Upper lobe of left lung (tissue), 6 donors: ENCODE measurements at places on chromosomes 2 and 18.
A peak's percentile ranks its signal among the peaks of the same experiment; 100 is the strongest.

DNA sequence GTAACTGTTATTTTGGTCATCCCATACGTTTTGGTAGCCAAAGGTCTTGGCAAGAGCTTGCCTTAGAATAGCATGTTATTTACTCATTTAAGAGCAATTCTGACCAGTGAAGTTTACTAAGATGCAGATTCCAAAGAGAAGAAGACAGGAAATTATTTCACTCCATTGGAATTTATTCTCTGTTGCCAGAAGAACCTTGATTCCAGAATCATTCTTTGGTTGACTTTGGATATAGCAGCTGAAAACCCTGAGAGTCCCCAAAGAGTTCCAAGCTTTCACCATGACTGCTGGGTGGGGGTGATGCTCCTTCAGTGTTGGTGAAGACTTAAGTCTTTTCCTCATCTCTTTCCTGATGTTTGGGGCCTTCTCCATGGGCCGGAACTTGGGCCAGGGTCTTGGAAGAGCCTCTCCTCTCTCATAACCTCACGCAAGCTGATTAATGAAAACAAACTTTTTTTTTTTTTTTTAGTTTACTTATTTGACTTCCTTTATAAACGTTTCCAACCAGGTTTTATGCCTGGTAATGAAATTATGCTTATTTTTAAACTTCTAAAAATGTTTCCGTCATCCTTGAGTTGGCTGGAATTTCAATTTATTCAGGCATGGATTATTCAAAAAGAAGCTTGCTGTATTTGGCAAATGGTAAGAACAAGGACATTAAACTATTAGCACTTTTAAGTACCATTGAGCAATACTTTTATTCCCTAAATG, 192.0 kb downstream of the MTX2 start:
- H3K36me3 ChIP-seq, result no peaks in the 10 kb centered on the region
- no peak overlapping the region for H3K27ac ChIP-seq
- H3K27me3 ChIP-seq, result no peaks in the 10 kb centered on the region
- no peak for DNase-seq
- H3K4me1 ChIP-seq, result no peaks in the 10 kb centered on the region

DNA sequence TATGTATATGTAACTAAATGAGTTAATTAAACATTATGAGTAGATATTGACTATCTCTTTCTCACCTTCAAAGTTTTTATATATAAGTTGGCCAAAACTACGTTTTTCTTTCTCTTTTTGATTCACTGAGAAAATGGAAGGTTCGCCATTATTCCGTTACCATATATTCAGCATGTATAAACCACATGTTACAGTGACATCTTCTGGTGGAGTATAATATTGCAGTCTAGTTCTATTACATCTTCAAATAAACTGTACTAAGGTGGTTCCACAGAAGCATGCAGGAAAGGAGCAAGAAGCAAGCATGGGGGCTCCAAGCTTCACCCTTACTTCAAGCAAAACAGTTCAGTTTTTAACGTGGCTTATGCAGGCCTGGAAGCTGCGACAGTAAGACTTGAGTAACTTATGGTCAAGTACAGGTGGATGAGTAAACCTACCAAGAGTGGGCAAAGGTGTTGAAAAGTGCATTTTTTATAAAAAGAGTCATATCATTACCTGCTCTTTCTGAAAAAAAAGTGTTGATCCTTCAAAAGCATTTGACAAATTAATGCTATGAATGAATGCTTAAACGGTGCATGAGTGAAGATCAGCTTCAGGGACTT, 129.8 kb upstream of the RAB6C start:
- no peaks in the 10 kb centered on the region for H3K36me3 ChIP-seq
- no peak overlapping the region for H3K4me3 ChIP-seq
- DNase-seq, result no peak
- no peaks in the 10 kb centered on the region for H3K4me1 ChIP-seq
- H3K27ac ChIP-seq, result no peak overlapping the region

- no peaks in the 10 kb centered on the region for H3K4me1 ChIP-seq
- no peak for DNase-seq
- no peaks in the 10 kb centered on the region for H3K36me3 ChIP-seq
- H3K4me3 ChIP-seq, result no peak overlapping the region
These were observed 11.7 kb upstream of the LGALSL start for GRCh38 chr2:64442277-64442676.

- H3K4me1 ChIP-seq, result peaks cover 6% of the 10 kb centered on the region
- no peaks in the 10 kb centered on the region for H3K27me3 ChIP-seq
- H3K36me3 ChIP-seq, result no peaks in the 10 kb centered on the region
- no peak overlapping the region for H3K27ac ChIP-seq
- H3K4me3 ChIP-seq, result no peak overlapping the region
- DNase-seq, result no peak
These were observed 84.7 kb downstream of the TGFA start for GRCh38 chr2:70468878-70469277.

- no peaks in the 10 kb centered on the region for H3K4me1 ChIP-seq
- no peak overlapping the region for H3K27ac ChIP-seq
- H3K4me3 ChIP-seq, result no peak overlapping the region
- no peak for DNase-seq
- H3K27me3 ChIP-seq, result no peaks in the 10 kb centered on the region
These were observed 244.1 kb upstream of the TNP1 start for GRCh38 chr2:217103752-217104545.

- H3K4me3 ChIP-seq, result no peak overlapping the region
- no peak overlapping the region for H3K27ac ChIP-seq
- no peaks in the 10 kb centered on the region for H3K36me3 ChIP-seq
- H3K4me1 ChIP-seq, result peaks cover 9% of the 10 kb centered on the region
- no peak for DNase-seq
These were observed 325.0 kb upstream of the PKDCC start for GRCh38 chr2:41722668-41723369.

DNA sequence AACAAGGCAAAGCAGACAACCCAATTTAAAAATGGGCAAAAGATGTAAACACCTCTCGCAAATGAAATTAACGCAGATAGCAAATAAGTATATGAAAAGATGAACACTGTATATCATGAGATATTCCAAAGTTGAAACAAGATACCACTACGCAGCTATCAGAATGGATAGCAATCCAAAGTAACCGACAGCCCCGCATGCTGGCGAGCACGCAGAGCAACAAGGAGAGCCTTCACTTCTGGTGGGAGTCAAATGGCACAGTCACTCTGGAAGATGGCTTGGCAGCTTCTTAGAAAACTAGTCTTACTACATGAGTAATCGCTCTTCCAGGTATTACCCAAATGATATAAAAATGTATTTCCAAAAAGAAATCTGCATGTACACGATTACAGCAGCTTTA, 1.4 kb downstream of the NDUFA10 start:
- H3K27ac ChIP-seq, result no peak overlapping the region
- H3K4me1 ChIP-seq, result peaks cover 15% of the 10 kb centered on the region
- peaks cover 23% of the 10 kb centered on the region for H3K36me3 ChIP-seq
- H3K4me3 ChIP-seq, result no peak overlapping the region
- no peak for DNase-seq

GRCh38 chr2:206341396-206341795, 66.9 kb downstream of the ZDBF2 start:
- H3K4me3 ChIP-seq, result no peak overlapping the region
- no peak for DNase-seq
- H3K36me3 ChIP-seq, result no peaks in the 10 kb centered on the region
- no peaks in the 10 kb centered on the region for H3K27me3 ChIP-seq
- no peaks in the 10 kb centered on the region for H3K4me1 ChIP-seq

- no peak for DNase-seq
- H3K4me3 ChIP-seq, result no peak overlapping the region
- no peaks in the 10 kb centered on the region for H3K27me3 ChIP-seq
- peaks cover 15% of the 10 kb centered on the region for H3K4me1 ChIP-seq
These were observed 30.0 kb upstream of the NTSR2 start for GRCh38 chr2:11699686-11700670.

GRCh38 chr2:224398289-224398688, 3.6 kb downstream of the FAM124B start:
- no peaks in the 10 kb centered on the region for H3K27me3 ChIP-seq
- no peak overlapping the region for H3K4me3 ChIP-seq
- peaks cover 7% of the 10 kb centered on the region for H3K4me1 ChIP-seq
- no peak overlapping the region for H3K27ac ChIP-seq
- DNase-seq, result no peak

DNA sequence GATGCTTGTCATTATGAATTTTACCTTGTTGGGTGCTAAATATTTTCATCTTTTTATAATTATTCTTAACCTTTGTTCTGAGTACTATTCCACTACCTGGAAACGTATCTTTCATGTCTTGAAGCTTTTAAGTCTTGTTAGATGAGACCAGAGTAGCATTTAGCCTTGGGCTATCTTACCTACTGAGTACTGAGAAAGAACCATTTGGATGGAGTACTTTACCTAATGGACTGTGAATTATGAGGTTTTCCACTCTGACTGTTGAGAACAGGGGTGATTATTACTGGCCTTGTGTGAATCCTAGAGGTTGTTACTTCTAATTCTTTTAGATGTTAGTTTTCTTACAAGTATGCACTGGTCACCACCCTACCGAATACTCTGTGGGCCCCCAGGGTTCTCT, 63.5 kb downstream of the CCDC102B start:
- no peaks in the 10 kb centered on the region for H3K27me3 ChIP-seq
- no peak overlapping the region for H3K27ac ChIP-seq
- H3K36me3 ChIP-seq, result no peaks in the 10 kb centered on the region
- H3K4me1 ChIP-seq, result no peaks in the 10 kb centered on the region
- no peak for DNase-seq
- H3K4me3 ChIP-seq, result no peak overlapping the region

DNA sequence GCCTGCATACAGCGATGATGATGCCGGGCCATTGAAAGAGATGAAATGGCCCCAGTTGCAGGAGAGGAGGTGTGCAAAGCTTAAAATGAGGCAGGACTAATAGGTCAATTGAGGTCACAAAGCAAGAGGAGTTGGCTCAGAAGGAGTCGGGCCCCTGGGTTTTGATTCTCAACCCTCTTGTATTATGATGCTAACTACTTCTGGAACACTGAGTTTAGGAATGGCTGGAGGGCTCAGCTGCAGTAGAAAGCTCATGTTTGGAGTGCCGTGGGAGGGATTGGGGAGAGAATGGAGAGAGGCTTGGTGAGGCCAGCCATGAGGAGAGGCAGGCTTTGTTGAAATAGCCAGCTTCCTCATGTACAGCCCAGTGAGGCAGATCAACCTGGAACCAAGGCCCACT, 4.8 kb downstream of the TNP1 start:
- no peak overlapping the region for H3K4me3 ChIP-seq
- H3K4me1 ChIP-seq, result no peaks in the 10 kb centered on the region
- no peak overlapping the region for H3K27ac ChIP-seq

- H3K36me3 ChIP-seq, result no peaks in the 10 kb centered on the region
- peaks cover 27% of the 10 kb centered on the region for H3K4me1 ChIP-seq
- peak overlapping the region; percentile 55 for H3K27ac ChIP-seq
- DNase-seq, result no peak
These were observed 107.6 kb downstream of the TRIB2 start for GRCh38 chr2:12824351-12824777.

DNA sequence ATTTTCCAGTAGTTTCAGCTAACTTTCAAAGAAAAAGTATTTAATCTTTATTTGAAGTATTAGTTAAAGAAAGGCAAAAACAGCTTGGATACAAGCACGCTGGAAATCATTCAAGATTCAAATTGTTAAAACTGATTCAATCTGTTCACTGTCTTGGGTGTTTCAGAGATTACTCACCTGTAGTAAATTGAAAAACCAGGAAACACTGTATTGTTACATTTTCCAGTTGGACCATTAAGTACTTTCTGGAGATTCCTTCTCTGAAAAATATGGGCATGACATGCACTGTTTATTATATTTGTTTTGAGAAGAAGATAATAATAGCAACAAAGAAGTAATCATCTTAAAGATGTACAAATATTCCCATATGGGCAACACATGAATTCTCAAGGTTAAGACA, 196.1 kb downstream of the UBE2E3 start:
- DNase-seq, result no peak
- no peak overlapping the region for H3K4me3 ChIP-seq
- H3K27me3 ChIP-seq, result no peaks in the 10 kb centered on the region

- no peak overlapping the region for H3K27ac ChIP-seq
- no peaks in the 10 kb centered on the region for H3K27me3 ChIP-seq
- H3K4me1 ChIP-seq, result peaks cover 8% of the 10 kb centered on the region
- no peak for DNase-seq
- no peaks in the 10 kb centered on the region for H3K36me3 ChIP-seq
These were observed 45.4 kb upstream of the EHBP1 start for GRCh38 chr2:62660087-62660486.

- H3K36me3 ChIP-seq, result peaks cover 7% of the 10 kb centered on the region
- DNase-seq, result no peak
- H3K4me1 ChIP-seq, result no peaks in the 10 kb centered on the region
- no peaks in the 10 kb centered on the region for H3K27me3 ChIP-seq
- H3K4me3 ChIP-seq, result no peak overlapping the region
These were observed 28.2 kb downstream of the UBE2F start for GRCh38 chr2:237995036-237995435.

DNA sequence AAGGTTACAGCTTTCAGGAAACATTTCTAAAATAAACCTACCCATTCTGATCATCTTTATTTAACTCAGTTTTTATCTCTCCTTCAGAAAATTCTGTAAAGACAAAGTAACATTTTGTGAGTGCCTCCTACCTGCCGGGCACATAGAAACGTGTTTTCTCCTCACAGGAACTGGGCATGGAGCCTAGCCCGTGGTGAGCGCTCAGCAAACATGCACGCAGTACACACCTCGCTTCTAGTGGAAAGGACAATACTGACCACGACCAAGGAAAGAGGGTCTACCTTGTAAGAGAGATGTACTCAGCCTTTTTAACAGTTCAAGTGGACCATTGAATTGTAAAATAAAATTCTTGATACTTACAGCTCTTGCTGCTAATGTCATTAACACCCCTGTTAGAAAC, 24.8 kb upstream of the KIDINS220 start:
- peak; percentile 52 for DNase-seq
- no peaks in the 10 kb centered on the region for H3K4me1 ChIP-seq
- no peak overlapping the region for H3K4me3 ChIP-seq
- no peaks in the 10 kb centered on the region for H3K36me3 ChIP-seq
- no peak overlapping the region for H3K27ac ChIP-seq

GRCh38 chr2:231693956-231694355, 14.4 kb upstream of the PTMA start:
- H3K36me3 ChIP-seq, result no peaks in the 10 kb centered on the region
- H3K4me3 ChIP-seq, result no peak overlapping the region
- H3K27me3 ChIP-seq, result no peaks in the 10 kb centered on the region

DNA sequence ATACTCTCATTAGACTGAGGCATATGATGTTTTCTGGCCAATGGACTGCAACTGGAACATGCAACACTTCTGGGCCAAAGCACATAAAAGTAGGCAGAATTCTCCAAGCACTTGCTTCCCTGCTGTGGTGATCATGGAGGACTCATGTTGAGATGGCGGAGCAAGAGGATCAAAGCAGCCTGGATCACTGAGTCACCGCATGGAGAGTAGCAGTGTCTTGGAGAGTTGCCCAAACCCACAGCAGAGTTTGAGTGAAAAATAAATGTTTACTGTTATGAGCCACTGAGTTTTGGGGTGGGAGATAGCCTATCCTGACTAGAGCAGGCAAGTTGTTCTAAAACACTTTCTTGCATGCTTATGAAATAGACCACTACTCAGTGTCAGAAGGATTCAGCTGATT, 359.5 kb downstream of the ZNF521 start:
- H3K27me3 ChIP-seq, result no peaks in the 10 kb centered on the region
- DNase-seq, result no peak
- no peak overlapping the region for H3K4me3 ChIP-seq
- H3K27ac ChIP-seq, result no peak overlapping the region
- peaks cover 5% of the 10 kb centered on the region for H3K4me1 ChIP-seq

GRCh38 chr2:85248773-85249509, 78.8 kb downstream of the TGOLN2 start:
- H3K36me3 ChIP-seq, result no peaks in the 10 kb centered on the region
- peak overlapping the region; percentile 27 for H3K27ac ChIP-seq
- H3K4me1 ChIP-seq, result peaks cover 29% of the 10 kb centered on the region
- DNase-seq, result no peak
- H3K27me3 ChIP-seq, result no peaks in the 10 kb centered on the region
- H3K4me3 ChIP-seq, result no peak overlapping the region

GRCh38 chr2:24471662-24472061, 19.4 kb upstream of the NCOA1 start:
- no peak for DNase-seq
- no peaks in the 10 kb centered on the region for H3K36me3 ChIP-seq
- H3K27ac ChIP-seq, result no peak overlapping the region
